ENCODE measurements at places on chromosomes 1 and 21.

DNA sequence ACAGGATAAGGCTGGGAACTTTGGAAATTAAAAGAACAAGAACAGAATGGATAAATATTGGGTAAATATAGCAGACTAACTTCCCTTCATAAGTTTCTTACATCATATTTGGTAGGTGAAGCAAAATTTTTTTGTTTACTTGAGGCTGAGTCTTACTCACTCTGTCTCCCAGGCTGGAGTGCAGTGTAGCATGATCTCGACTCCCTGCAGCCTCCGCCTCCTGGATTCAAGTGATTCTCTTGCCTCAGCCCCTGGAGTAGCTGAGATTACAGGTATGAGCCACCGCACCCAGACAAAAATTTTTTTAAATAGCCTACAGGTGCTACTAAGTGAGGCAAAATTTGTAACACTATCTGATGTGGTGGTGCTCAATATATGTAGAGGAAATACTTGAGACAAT is 50.7 kb downstream of the TM2D1 start:
- no peak for DNase-seq

GRCh38 chr1:33057095-33057494 is 20.4 kb upstream of the AK2 start:
- no peak for DNase-seq

DNA sequence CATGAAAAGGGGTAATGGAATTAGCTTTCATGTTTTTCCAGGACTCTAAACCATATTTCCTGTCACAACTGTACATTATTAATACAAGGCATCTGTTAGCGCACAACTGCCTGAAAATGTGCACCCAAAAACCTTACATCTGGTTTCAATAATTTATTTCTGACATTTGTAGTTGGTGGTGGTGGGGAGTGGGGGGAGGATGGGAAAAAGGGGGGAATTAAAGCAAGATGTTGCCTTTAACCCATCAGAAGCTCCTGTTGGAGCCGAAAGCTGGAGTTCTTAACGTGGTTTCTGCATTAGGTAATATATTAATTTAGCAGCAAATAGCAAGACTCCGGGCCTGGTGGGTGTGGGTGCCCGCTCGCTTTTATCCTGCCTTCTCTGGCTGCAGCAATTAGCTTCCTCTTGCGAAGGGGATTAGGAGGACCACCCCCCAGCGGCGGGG is 36.9 kb upstream of the HHAT start:
- DNase-seq: no peak

- no peak for DNase-seq
These were observed 147.7 kb downstream of the RERE start for GRCh38 chr1:8669606-8670335.

- DNase-seq: no peak
These were observed 86.8 kb upstream of the PLPPR4 start for GRCh38 chr1:99177465-99177864.

DNA sequence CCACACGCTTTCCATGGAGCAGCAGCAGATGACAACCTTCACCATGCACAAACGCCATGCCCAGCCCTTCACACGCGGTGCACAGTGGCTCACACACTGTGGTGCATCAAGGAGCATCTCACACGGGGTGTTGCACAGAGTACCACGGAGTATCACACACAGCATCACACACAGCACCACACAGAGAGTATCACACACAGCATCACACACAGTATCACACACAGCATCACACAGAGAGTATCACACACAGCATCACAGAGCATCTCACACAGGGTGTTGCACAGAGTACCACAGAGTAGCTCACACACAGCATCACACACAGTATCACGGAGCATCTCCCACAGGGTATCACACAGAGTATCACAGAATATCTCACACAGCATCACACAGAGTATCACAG is 122.2 kb upstream of the RAB4A start:
- no peak for DNase-seq

All from left ventricle myocardium inferior (tissue), 1 donor.